ENCODE measurements at places on chromosomes 6 and 20.

GRCh38 chr6:53026526-53026925 lies 31.4 kb upstream of the GSTA4 start:
- no peak for DNase-seq

GRCh38 chr6:148999501-148999900 lies 252.7 kb downstream of the UST start:
- no peak for DNase-seq

DNA sequence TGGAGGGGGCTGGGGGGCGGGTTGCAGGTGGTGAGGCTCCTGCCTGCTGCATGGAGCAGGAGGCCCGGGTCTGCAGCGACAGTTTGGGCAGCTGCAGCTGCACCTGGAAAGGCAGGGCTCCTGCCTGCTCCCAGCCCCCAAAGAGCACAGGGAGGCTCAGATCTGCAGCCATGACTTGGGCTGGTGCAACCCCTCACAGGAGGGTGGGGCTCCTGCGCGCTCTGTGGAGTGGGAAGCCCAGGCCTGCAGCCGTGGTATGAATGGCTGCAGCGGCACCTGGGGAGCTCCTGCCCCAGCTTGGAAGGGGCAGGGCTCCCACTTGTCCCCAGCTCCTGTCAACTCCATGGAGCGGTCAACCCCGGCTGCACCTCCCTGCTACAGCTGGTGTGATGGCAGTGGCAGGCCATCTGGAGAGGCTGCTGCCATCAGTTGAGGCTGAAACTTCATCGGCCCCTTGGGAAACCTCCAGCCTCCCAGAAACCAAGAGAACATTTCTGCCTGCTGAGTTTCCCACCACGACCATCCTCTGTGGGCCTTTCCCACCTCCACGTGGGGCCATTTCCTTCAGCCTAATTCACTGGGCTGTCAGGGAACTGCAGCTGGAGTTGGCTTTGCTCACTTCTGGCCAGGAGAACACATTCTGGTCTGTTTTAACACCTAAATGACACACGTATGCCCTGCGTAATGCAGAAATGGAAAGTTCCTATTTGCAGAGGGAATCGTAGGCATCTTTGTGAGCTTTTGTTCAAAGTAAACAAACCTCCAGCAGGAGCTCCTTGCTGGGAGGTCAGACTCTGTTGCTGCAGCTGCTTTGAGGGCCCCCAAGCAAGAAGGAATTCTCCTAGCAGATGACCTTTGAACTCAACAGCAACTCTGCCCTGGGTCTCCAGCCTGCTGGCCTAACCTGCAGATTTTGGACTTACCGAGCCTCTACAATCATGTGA lies 429.0 kb downstream of the PREX1 start:
- no peak for DNase-seq

DNA sequence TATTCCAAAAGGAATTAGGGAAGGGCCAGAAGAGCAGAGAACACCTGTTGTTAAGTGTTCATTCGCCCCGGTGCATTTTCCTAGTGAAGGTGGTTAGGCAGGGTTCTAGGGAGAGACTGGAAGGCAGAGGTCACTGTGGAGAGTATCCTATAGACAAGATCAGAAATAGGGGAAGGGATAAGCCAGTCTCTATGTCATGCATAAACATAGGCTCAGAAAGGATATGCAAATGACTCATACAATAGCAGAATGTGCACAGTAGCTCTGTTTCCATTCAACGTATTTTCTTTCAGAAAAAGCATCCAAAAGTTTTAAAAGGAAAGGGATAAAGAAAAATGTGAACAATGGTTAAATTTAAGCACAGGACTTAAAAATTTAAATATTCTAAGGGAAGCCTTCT lies 47.4 kb downstream of the BMP6 start:
- no peak for DNase-seq

DNA sequence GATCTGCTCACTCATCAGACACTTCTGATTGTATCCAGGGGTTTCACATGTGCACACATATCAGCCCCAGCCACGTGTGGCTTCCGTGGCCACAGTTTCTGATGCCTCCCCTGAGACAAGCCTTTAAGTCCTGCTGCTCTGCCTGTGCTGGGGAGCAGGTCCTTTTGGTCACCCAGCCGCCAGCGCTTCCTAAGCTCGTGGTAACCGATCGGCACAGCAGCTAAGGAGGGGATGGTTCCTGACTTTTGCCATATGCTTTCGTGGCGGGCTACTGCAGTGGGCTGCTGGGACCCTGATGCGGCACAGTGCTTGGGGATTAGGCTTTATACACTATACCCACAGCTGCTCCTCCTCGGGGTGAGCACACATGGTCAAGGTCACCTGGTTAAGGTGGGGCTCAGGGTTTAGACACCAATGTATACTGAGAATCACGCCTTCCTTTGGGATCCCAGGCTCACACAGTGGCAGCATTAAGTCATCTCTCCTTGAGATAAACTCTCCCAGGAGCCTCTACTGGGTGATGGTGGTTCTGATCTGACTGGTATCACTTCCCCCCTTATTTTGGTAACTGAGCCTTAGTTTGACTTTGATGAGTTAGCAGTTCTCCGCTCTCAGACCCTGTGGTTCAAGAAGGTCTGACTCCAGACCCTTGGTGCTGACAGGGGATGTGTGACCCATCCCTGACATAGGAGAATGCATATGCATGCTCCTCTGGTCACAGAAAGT lies 85.9 kb upstream of the KCNG1 start:
- no peak for DNase-seq

GRCh38 chr20:19918965-19919329 lies 98.2 kb upstream of the NAA20 start:
- no peak for DNase-seq

DNA sequence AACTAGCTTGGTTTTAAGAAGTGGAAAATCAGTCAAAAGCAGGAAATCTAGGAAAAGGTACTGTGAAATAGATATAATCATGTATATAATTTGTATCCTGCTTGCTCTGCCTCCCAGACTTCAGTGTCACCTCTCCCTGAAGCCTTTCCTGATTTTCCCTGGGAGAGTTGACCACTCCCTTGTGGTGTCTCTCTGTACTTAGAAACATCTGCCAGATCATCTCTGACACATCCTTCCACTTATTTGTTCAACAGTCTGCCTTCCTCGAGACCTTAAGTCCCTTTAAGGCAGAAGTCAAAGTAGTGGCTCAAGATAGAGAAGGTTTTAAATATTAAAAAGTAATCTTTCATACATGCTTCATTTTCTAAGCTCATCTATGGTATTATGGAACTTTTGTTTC lies 236.5 kb downstream of the CDKAL1 start:
- no peak for DNase-seq

- no peak for DNase-seq
Measured at GRCh38 chr6:55286824-55287223, 40.4 kb upstream of the GFRAL start.

DNA sequence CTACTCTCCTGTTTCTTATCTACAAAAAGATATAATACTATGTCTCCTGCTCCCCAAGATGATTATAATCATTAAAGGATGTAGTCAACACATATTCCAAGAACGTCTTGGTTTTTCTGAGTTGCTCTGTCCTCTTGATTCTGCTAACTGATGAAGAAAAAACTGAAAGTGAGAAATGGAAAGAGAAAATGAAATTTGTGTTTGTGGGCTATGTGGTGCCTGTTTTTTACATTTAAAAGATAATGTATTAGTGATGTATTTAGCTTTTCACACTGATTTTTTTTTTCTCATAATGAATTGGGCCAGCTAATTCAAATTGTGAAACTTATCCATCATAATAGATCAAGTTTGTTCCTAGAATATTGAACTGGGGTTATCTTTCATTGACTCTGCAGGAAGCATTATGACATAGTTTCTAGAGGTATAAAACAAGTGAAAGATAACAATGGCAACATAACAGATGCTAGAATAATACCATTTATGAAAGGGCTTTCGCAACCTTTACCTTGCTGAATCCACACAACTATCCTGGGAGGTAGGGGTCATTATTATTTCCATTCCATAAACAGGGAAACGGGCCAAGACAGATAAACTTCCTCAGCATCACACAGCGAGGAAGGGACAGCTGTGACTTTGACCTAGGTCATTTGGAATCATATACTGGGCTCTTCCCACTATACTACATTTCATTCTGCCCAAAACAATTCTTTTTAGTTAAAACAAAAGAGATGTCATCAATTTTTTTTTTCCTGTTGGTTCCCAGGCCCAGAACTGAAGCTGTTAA lies 336.7 kb downstream of the GJA1 start:
- DNase-seq: no peak

- no peak for DNase-seq
Measured at GRCh38 chr6:41704028-41704427, 31.4 kb downstream of the TFEB start.

DNA sequence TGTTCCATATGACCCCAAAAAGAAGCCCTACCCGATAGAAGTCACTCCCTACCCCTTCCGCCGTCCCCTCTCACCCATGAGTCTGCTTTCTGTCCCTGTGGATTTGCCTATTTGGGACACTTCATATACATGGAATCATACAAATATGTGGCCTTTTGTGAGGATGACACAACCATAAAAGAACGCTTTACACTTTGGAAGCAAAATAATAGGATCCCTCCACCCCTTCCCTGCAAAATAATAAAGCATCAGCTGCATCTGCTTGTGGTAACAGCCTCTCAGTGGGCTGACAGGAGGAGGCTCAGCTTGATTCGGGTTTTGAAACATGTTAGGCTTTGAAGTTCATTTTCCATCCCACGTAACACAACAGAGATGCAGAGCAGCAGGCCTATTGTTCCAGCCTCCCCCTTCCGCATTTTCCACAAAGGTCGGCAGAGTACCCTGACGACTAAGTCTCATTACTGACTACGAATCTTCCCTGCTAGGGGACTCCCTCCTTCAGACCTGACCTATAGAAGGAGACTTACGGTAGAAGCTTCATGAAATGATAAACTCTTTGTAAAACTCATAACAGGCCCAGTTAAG lies 99.1 kb downstream of the ALDH8A1 start:
- DNase-seq: no peak

- no peak for DNase-seq
Measured at GRCh38 chr6:166007349-166008263, 160.0 kb downstream of the TBXT start.

- DNase-seq: no peak
Measured at GRCh38 chr6:72783666-72784065, 161.8 kb downstream of the KCNQ5 start.

- no peak for DNase-seq
Measured at GRCh38 chr6:85470023-85470410, 20.1 kb downstream of the NT5E start.

GRCh38 chr6:1893470-1894130 lies 283.9 kb downstream of the FOXC1 start:
- DNase-seq: no peak

DNA sequence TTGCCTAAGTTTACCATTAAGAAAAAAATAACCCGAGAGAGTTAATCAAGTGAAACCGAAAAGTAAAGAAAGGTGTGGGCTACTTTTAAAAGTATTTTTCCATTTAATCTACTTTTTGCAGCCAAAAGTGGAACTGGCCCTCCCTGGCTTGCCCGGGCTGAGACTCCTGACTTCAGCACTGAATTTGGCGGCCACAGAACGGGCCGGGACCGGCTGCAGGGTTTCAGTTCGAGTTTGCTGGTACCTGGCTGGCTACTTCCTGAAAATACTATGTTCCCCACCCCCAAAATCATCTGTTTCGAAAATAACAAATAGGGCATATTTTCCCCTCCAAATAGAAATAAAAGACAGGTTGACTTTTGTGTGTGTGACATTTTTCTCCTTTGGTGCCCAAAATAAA lies 173.4 kb upstream of the EXOC2 start:
- DNase-seq: no peak

- no peak for DNase-seq
Measured at GRCh38 chr6:63774961-63775360, 139.4 kb downstream of the PHF3 start.

DNA sequence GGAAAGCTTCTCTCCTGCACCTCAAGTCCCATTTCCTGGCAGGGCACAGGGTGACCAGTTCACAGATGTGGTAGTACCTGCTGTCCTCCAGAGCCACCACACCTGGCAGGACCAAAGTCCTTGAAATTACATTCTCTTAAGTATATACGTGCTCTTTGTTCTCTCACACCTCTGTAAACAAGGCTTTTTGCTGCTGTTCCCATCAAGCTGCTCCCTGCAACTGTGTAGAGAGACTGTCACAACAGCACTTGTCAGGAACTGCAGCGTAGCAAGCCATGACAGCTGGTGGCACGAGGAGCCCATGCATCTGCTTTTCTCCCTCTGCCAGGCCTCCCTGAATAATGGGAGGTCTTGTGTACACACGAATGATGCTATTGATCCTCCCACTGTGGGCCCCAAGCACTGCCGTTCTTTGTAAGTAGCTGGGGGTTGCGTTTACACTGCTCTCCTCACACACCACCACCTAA lies 431.8 kb downstream of the CD83 start:
- no peak for DNase-seq

DNA sequence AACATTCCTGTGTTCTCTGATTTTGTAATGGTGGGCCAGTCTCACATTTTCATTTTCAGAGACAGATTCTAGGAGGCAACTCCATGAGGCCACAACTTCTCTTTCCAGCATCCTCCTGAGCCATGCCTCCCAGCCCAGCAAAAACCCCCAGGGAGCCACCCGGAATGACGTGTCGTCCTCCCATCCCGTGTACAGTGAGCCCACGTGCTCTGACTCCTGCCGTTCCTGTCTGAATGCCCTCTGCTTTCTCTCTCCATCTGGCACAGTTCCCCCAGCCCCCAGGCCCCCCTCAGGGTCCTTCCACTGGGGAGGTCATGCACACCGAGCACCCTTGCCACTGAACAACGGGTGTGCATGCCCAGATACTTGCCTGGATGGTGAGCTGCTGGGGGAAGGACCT lies 38.0 kb downstream of the C20orf203 start:
- no peak for DNase-seq

DNA sequence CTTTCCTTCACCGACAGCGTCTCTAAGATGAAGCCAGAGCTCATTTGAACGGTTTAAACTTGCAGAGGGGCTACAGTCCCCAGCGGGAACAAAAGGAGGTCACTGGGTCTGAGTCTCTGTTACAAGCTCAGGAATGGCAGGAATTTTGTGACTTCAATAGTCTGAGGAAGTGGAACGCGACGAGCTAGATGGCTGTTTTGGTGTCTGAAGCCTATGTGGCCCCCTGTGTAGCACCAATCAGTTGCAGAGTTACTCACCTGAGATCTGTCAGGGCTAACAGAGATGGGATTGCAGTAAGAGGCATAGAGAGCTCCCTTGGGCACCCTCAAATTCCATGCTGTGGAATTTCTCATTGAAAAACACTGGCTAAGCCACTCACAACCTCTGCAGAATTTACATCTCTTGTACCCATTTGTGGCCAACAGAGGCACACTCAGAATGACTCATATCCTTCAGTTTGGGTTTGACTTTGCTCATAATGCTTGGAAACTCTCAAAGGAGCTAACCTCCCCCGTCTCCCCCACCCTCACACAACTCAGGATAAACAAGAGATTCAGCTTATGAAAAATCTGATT lies 7.1 kb upstream of the TCP11 start:
- DNase-seq: no peak

DNA sequence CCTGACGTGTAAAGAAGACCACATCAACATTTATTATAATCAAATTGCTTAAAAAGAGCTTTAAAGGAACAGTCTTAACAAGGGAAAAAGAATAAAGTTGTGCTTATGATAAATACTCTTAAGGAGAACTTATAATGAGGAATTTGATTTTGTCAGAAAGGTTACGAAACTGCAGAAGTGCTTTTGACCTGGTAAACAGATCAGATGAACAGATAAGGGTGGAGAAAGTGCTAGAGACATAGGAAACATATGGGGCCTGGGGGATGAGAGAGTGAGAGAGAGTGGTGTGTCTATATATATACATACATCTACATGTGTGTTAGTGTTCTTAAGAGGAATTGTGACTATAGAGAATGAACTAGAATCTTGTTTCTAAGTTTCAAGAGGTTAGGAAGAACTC lies 186.2 kb upstream of the GJE1 start:
- no peak for DNase-seq
